ENCODE measurements at places on chromosomes 6 and 20. TPM values are rescaled to one million over a fixed set of nuclear protein-coding genes. Genes with fewer than 3 reads are reported as not detected.
A peak's percentile ranks its signal among the peaks of the same experiment; 100 is the strongest.

Gene PAX1
- total RNA-seq, result not detected

Gene RIPPLY2
- not detected for total RNA-seq

Gene PCIF1
- 41.2 TPM for total RNA-seq

Gene LGSN
- total RNA-seq, result not detected

Gene NOX3
- total RNA-seq, result not detected

Gene NTSR1
- total RNA-seq, result 0.13 TPM

Gene POU5F1
- not detected for total RNA-seq

Gene METTL24
- not detected for total RNA-seq

Gene TGM3
- total RNA-seq, result not detected

Gene RNF217
- total RNA-seq, result not detected

DNA sequence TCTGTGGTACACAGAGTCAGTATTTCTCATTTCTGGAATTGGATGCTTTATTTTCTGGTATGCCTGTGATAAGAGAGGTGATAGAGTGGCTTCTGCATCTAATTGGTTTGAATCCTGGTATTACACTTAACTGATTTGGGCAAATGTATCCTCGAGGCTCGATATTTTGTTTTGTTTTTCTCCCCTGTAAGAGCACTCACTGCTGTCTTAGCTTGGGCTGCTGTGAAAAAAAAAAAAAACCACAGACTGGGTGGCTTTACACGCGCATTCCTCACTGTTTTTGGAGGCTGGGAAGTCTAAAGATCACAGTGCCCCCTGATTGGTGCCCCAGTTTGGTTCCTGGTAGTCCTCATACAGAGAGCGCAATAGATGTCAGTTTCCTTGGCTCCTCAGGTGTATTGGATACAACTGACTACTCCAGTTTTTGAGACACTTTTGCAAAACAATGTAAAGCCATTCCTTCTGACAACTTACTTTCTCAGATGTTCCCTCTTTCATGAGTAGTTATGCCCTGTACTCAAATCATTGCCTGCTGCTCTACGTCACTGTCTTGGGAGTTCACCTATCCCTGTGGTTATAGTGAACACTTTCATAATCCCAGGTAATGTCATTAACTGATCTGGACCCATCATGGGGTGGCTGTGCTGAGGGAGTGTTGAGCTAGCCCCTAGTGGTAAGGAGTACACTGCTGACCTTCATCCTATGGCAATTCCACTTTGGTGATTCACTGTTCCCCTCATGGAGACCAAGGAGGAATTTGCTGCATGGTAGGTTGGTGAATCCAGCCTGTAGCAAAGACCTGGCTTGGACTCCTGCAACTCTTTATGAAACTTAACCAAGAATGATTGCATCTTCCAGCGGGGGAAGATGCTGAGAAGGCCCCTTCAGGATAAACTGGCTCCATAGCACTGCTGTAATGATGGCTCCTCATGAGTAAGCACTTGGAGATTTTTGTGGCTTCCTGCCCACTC lies 3.5 kb upstream of the ACAT2 start:
- no peak for DNase-seq

DNA sequence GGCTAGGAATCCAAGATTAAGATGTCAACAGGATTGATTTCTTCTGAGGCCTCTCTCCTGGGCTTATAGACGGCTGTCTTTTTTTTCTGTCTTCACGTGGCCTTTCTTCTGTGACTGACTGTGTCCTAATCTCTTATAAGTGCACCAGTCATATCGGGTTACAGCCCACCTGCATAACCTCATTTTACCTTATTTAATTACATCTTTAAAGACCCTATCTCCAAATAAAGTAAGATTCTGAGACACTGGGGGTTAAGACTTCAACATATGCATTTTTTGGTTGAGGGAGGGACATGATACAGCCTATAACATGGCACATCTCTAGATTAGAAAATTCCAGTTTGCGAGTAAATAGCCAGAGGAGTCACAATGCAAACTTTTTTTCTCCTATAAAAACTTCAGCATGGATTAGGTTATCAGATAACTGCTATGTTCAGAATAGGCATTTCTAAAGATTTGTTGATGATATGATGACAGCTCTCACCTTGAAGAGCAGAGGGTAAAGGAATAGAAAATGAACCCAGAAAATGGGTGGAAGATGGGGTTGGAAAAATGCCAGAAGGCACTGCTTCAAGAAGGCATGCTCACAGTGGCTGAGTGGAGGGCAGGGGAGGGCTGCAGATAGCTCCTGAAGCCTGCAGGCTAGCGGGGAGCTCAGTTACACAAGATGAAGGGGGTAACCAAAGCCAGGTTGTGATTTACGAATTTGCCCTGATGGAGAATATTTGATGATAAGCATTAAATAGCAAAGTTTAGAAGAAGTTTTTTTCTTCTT lies 8.7 kb upstream of the PDE7B start:
- no peak for DNase-seq

- DNase-seq, result no peak
Observed at GRCh38 chr20:45905505-45906079, 6.4 kb downstream of the PLTP start.

- no peak for DNase-seq
Observed at GRCh38 chr6:92069781-92070180, 1349.6 kb downstream of the EPHA7 start.

DNA sequence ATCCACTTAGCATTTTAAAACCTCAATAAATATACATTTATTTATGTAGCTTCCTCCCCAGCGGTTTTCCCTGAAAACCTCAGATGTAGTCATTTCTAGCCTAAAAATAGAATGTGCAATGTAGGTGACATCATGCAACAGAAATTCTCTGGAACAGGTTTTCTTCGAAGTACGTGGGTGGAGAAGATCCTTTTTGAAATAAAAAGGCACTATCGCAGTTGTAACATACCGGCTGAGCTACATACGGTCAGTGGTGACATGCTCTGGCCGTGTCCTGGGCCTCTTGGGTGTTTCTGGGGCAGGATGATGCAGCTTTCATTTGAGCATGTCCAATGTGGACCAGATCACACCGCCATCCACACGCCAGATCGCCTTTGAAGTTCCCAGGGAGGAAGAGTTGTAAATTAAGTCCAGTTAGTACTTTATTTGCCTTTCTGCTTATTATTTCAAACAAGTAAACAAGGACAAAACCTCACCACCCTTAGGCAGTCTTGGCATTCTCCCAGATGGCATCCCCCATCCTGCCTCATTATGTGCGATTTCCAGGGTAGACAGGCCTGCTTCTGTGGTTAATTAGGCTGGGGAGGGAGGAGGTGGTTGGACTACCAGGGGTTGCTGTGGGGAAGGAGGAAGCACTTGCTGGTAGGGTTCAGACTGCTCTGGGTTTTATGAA lies 109.5 kb upstream of the CLDN20 start:
- peak; percentile 59 for DNase-seq

GRCh38 chr20:43863821-43864544 lies 50.7 kb upstream of the TOX2 start:
- no peak for DNase-seq

GRCh38 chr20:9119776-9120175 lies 50.9 kb downstream of the PLCB4 start:
- DNase-seq, result no peak

DNA sequence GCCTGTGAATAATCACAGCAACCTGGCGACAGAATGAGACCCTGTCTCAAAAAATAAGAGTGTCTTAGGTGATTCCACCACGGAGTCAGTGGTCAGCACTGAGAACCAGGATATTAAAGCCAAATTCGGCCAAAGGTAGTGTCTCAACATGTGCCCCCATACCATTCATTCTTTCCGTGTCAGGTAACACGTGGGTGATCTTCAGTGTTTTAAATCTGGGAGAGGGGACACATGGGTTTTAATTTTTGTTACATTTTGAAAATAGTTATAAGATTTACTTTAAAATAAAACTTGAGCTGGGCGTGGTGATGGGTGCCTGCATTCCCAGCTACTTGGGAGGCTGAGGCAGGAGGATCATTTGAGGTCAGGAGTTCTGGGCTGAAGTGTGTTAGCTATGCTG lies 59.0 kb downstream of the TFAP2C start:
- DNase-seq, result no peak

DNA sequence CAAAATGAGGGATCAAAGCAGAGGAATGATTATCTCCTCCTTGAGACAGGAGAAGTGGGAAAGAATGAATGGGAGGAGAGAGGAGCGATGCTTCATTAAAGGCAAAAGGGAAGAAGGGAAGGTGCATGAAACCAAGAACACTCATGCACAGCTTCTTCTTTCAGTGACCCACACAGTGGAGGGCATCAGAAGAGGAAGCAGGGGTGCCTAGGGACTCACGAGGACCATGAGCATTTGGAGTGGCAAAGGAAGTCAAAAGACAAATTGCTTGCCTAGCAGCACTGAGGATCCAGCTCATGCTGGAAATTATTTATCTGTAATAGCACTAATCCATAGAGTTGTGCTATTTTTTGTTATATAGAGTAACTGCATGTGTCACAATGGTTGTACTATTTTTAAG lies 66.1 kb downstream of the SMLR1 start:
- DNase-seq, result no peak

DNA sequence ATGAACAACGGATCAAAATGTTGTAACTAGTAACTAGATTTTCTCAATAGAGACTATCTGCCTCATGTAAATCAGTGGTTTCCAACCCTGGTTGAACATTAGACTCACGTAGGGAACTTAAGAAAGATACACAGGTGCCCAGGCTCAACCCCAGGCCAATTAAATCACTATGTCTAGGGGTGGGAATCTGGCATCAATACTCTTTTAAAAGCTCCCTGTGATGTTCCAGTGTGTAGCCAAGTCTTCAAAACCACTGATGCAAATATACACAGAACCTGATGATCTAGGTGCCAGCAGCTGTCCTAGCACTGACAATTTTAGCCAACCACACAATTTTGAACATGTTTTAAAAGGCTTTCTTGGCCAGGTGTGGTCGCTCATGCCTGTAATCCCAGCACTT lies 128.7 kb downstream of the TBC1D32 start:
- DNase-seq, result no peak

GRCh38 chr20:17622851-17623508 lies 53.1 kb downstream of the DSTN start:
- no peak for DNase-seq

- peak; percentile 73 for DNase-seq
Observed at GRCh38 chr6:156780102-156780641, 3.0 kb downstream of the ARID1B start.

DNA sequence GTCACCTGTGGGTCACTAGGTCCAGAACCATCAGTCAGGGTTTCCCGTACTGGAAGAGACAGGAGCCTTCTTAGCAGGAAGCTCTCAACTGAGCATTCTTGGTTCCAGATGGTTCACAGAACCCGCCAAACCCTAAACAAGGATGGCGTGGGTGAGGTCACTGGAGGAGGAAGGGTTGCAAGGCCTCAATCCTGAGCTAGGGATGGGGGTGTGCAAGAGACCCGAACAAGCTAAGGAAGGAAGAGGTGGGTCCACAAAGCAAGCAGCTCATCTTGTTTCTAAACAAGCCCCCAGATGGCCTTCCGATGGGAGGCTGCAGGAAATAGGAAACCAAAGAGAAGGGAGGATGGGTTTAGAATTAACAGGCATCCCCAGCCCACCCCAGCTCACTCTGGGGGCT lies 92.7 kb downstream of the PREX1 start:
- no peak for DNase-seq

- no peak for DNase-seq
Observed at GRCh38 chr20:58703765-58704371, 11.3 kb downstream of the NPEPL1 start.

DNA sequence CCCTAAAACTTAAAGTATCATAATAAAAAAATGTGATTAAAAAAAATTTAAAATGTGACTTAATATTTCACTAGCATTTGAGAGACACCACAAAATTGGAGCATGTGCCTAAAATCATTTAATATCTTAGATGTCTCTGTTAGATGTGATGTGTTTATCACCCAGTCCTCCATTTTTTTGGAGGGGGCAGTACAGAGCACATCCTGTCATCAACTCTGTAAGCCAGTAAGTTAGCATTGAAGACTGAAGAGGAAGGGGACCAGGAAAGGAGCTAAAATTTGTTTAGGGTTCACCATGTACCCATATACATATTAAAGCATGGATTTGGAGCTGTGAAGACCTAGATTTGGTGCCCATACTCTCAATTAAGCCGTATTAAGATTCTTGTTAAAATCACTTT lies 30.7 kb upstream of the ADIG start:
- DNase-seq, result peak; percentile 26

GRCh38 chr6:91268941-91269340 lies 682.1 kb upstream of the MAP3K7 start:
- no peak for DNase-seq

DNA sequence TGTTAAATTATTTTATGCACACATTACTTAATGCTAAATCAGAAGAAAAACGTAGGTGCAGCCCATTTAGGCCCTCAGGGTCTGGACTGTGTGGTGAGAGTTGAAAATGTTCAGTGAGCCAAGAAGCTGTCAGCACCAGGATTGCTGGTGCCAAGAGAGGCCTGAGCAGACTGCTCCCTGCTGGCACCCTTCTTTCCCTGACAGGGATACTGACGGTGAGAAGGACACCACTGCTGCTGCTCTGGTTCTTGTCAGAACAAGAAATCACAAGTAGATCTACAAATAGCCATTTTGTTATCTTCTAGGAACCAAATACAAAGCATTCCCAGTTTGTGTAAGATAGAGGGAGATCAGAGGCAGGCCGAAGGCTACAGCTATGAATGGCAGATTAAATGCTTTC lies 48.7 kb upstream of the CRISP1 start:
- no peak for DNase-seq

GRCh38 chr6:90440586-90441283 lies 144.1 kb upstream of the BACH2 start:
- no peak for DNase-seq

DNA sequence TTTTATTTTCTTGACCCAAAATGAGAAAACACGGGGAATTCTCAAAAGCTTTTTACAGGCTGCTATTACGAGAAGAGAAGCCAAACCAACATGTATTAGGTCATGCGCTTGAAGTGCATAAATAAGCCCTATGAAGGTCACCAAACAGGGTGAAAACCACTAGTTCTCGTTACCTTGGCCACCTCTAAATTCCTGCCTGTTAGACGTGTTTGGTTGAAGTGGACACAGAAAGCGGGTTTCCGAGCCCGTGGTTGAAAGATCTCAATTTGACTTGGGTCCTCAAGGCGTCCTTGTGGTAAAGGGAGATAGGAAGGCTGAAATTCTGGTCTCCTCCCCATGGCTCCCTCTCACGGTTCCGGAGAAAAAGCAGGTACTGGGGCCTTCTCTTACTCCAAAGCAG lies 6.2 kb downstream of the EYA2 start:
- no peak for DNase-seq

GRCh38 chr6:122678841-122679240 lies 68.6 kb downstream of the PKIB start:
- DNase-seq, result no peak

- DNase-seq, result no peak
Observed at GRCh38 chr20:35648836-35649235, 15.9 kb downstream of the CPNE1 start.

DNA sequence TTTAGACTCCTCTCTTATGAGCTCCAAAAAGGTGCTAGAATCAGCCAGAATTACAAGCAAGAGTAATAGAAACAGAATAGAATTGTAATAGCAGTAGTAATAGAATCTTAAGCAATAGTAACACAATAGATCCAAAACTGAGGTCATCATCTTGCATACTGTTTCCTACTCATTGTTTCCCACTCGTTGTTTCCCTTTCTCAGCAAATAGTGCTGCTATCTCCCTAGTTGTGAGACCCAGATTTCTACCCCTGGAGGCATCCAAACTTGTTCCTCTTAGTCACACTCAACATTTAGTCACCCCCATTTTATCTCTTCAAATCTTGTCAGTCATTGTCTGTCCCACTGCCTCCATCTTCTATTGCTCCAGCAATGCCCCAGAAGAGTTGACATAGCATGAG lies 356.9 kb upstream of the MARCKS start:
- DNase-seq, result no peak

GRCh38 chr20:55471052-55472006 lies 534.0 kb downstream of the CBLN4 start:
- DNase-seq, result no peak

Data from activated CD8-positive, alpha-beta T cell treated with anti-CD3 and anti-CD28 coated beads, Interleukin-2, amount 10 ng/mL, durations not matched to agents 7 days and 5 days (primary cell).